NCI-H526 (cell line): ENCODE measurements at places on chromosomes 2 and 18.

DNA sequence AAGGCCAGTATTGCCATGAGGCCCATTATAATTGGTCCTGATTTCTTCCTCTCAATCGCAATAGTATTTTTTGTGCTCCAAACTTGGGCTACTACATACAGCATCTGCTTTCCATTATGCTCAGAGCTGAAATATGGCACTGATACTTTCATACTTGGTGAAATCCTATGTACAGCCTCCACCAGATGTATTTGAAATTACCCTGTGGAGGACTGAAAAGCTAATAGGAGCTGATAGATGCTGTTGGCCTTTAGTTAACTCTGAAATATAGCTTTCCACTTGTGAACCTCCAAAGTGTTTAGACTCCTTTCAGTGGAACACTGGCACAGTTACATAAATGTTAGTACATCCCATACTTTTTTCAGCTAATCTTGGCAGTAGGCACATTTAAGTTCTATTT is 205.7 kb downstream of the NEDD4L start:
- DNase-seq = no peak

DNA sequence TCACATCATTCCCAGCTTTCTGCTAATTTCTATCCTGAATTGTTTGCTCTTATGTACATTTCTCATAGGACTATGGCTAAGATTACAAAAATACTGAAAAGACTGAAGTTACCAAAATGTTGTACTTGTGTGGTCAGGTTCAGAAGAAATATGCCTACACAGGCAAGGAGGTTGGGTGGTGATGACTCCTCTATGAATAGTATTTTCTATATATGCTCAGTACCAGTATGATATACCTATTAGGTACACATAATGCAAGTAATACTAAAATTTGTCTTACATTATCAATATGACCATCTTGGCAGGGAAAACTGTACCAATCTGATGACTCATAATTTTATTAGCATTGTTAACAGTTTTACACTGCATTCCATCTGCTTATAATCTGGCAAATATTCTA is 12.2 kb upstream of the ORC2 start:
- no peak for DNase-seq

DNA sequence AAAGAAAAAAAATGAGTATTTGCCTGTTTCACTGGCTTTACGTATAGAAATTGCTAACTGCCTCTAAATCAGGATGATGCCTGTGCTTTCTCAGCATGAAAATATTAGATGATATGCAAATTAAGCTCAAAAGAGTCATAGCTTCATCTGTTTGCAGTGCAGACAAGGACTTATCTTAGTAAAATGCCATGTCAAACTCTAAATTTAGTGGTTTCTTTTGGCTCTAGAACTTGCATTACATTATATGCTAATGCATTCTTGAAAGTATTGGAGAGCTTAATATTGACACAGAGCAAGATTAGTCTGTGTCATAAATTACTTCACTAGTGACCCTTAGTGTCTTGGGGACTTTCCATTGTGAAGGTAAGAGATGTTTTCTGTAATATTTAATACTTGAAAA is 1109.1 kb upstream of the NRXN1 start:
- no peak for DNase-seq

GRCh38 chr2:180240774-180241173 is 233.7 kb upstream of the CWC22 start:
- DNase-seq = peak; percentile 26

DNA sequence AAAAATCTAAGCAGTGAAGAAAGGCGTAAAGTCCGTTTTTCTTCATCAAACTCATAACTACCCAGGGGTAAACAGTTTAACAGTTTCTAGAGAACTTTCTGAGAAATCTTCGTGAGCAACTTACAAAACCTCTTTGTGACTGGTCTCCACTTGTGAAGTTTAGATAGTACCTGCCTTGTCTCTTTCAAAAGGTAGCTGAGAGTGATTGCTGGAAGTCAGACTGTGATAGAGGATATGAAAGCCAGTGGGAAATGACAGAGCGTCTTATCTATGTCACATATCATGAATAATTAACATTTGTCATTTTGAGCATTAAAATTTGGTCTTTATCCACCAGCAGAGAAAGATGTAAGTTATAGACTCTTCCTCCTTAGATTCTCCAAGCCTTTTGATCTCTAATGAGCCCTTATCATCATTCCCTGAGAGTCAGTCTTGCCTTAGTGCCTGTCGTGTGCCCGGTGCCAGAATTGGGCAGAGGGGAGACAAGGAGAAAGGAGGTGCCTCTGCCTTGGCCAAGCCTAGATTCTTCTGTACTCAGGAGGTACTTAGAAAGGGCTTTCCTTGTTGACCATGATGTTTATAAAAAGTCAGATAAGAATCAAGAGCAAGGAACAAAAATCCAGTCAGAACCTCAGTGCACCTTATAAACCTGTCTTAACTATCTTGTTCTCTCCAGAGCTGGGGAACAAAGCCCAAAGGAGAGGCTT is 205.1 kb upstream of the EPAS1 start:
- DNase-seq = no peak

DNA sequence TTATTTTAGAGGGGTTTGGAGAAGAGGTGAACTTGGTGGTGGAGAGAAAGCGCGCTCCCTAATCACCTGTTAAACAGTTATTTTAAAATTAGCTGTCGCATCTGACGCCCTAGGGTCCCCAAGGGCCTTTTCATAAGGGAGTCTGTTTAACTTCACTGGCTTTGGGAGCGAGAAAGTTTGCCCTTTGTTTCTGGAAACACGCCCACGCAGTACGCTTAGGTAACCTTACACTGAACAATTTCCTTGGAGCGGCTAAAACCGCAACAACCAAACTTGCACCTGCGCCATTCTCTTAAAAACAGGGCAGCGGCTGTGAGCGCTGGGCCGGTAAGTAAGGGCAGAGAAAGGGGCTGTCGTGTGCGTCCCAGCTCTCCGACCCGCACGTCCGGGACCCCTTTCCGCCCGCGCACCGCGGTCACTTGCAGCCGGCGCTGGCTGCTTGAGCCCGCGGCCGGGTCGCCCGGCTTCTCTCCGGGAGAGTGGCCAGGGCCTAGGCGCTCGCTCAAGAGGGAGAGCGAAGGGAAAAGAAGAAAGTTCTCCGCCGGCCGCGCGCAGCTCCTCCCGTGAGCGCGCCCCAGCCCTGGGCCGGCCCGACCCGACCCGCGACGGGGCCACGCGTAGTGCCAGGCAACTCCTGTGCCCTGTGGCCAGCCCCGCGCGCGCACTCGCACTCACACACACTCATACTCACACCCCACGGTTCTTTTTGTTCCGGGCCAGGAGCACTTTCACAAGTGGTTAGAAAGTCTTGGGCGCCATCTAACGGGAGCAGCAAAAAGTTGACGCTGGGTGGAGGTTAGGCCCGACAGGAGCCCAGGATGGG is 19.2 kb downstream of the POU3F3 start:
- DNase-seq = peak; percentile 56

DNA sequence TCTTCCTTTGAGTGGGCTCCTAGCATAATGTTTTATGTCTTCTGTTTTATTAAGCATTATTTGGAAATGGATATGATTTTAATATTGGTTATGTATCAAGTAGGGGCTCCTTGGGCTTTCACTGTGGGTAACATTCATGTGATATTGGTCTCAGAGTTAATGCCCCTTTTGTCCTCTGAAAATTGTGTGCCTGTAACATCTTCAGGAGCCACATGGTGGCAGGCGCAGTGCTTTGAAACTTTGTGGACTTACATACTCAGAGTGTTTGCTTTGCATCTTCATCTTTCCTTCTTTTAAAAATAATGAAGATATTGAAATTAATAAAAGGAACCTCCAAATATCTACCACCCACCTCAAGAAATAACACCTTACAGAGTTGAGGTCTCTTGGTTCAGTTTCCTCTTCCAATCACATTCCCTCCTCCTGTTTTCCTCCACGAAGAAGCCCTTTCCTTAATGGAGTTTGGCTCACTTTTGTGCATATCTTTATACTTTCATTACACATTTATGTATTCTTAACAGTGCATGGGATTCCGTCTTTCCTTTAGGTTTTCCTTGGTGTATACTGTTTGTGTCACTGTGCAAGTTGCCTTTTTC is 73.5 kb downstream of the LIMS1 start:
- peak; percentile 5 for DNase-seq

- DNase-seq = no peak
Measured at GRCh38 chr2:10385933-10386773, 62.0 kb downstream of the ODC1 start.

DNA sequence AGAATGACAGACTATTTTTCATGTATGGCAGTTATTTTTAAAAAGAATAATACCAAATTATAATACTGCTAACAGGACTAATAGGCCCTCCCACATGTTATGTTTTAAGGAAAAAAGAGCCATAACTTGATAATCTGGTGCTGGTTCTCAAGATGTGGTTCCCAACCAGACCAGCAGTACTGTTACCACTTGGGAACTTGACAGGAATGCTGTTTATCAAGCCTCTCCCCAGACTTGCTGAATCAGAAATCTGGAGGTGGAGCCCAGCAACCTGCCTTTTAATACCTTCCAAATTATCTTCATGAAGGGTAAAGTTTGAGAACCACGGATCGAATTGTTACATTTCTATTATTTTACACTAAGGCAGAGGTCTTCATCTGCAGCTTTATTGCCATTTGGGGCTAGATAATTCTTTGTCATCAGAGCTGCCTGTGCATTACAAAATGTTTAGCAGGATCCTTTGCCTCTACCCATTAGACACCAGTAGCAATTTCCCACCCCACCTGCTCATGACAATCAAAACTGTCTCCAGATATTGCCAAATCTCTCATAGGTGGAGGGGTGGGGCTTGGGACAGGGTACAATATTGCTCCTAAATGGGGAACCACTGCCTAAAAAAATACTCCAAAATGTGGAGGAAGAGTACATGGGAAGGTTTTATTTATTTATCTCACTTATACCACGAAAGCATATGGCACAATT is 629.6 kb downstream of the ARHGAP15 start:
- no peak for DNase-seq

DNA sequence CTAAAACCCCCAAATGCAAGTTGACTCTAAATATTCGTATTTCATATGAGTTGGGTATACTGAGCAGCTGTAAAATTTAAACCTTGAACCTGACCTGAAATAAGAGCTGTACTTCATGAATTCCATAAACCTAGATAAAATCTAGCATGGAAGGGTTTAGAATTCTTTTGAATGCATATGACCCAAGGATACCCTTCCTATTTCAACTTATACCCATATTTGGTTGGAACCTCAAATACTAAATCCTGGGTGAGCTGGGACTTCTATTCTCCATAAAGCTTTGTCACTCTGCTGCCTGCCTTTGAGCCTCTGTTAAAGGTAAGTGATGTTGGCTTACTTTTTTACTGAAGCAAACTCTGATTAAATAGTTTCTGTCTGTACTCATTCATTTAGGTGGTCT is 994.6 kb downstream of the SUCLG1 start:
- no peak for DNase-seq

DNA sequence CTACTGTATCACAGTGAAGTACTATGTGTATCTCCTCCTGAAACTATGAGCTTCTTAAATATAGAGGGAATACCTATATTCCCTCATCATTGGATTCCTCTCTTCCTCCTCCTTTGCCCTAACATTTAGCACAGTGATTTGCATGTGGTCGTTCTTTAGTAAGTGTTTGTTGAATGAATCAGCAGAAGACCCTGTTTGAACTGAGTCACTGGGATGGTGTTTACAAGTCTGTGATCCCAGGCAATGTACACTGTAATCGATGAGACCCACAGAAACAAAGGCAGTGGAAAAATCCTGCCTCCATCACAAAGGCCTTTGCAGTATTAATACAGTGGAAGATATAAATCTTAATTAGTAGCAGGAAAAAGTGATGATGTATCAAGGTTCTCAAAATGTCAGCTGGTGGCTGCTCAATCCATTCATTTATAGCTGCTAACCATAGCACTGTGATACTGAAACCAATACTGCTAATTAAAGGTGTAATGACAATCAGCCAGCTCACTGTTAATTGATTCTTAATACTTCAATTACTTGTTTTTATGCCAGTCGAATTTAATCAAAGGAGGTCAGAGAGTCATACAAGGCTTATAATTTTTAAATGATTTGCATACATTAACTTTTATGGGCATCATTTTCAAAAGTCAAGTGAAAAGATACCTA is 20.8 kb upstream of the MYO3B start:
- DNase-seq = no peak
